ENCODE measurements at places on chromosomes 6 and 20.

GRCh38 chr6:166653639-166653941, 26.5 kb upstream of the RPS6KA2 start:
- no peak for ATAC-seq

DNA sequence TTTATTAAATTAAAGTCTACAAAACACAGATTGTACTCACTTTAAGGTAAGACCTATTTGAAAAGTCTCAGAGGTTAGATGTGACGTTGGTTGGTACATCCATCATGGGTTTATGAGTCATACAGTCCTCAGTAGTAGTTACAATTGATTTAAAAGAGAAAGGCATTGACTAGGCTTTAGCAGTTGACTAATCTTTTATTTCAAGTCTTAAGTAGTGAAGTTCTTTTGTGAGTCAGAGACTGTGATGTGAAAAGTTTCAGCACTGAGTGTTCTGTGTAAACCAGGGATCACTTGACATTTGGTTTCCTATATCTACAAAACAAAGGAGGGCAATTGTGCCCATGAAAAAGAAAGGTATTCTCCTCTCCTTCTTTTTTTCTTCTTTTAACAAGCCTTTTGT, 221.3 kb downstream of the GRIK2 start:
- ATAC-seq = no peak

GRCh38 chr6:74550821-74551220, 655.0 kb downstream of the COL12A1 start:
- ATAC-seq = no peak

GRCh38 chr6:52317841-52318581, 33.5 kb upstream of the MCM3 start:
- no peak for ATAC-seq

DNA sequence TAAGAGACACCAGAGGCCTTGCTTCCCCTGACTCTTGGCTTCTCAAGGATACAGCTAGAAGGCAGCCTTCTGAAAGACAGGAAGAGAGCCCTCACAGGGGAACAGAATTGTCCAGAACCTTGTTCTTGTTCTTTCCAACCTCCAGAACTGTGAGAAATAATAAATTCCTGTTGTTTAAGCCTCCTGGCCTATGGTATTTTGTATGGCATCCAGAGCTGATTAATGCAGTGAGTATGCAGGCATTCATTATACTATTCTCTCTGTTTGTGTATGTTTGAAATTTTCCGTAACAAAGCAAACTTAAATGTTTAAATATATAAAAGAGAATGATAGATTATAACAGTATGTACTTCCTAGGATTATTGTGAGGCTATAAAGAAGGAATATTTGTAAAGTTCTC, 903.4 kb upstream of the FLRT3 start:
- no peak for ATAC-seq

- no peak for ATAC-seq
Observed at GRCh38 chr6:118588626-118589025, 40.5 kb downstream of the PLN start.

- ATAC-seq = no peak
Observed at GRCh38 chr6:97218912-97219311, 64.1 kb downstream of the MMS22L start.

- ATAC-seq = no peak
Observed at GRCh38 chr20:57959589-57959988, 249.8 kb upstream of the PMEPA1 start.

- no peak for ATAC-seq
Observed at GRCh38 chr6:130148181-130148580, 74.6 kb downstream of the SAMD3 start.

DNA sequence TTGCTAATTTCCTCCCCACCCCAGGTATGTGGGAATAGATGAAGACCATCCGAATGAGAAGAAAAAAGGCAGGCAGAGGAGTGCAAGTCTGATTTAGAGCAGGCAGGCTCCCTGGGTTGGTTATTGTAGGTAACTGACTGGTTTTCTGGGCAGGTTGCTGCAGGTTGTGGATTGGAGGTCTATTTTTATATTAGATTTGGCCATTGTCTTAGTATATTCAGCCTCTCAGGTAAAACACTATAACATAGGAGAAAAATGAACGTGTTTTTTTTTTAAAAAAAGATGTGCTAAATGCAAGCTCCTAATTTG, 492 bp upstream of the TBC1D7 start:
- no peak for ATAC-seq

DNA sequence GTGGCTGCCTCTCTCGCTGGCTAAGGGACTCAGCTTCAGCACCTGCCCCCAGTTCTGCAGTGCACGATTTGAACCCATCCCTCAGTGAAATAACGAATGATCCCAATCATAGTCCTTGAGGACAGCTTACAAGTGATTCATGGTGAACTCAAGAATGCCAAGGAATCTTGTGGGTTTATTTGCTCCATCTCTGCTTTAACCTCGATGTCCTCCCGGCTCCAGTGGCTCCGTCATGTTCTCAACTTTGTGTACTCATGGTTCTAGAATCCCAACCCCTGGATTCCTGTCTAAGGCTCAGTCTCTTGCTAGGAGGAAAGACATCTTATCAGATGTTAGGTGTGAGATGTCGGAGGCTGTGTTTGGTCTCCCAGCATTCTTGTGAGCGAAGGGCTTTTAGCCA, 29.0 kb upstream of the GTSF1L start:
- ATAC-seq = no peak

DNA sequence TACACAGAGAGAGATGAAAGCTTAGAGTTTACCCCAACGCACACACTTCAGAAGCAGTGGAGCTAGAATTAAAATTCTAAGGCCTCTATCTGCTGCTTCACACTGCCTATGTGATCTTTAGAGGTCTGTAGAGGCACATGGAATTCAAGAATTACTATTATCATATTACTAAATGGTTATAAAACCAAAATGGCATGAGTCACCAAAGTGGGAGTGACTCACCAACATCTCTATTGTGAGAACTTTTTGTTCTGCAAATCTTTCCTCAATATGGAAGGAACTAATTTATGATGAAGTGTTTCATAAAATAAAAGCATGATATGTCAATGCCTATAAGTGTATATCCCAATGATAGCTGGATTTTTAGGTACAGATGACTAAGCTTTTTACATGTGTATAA, 28.5 kb upstream of the TMEM244 start:
- ATAC-seq = peak; percentile 85

DNA sequence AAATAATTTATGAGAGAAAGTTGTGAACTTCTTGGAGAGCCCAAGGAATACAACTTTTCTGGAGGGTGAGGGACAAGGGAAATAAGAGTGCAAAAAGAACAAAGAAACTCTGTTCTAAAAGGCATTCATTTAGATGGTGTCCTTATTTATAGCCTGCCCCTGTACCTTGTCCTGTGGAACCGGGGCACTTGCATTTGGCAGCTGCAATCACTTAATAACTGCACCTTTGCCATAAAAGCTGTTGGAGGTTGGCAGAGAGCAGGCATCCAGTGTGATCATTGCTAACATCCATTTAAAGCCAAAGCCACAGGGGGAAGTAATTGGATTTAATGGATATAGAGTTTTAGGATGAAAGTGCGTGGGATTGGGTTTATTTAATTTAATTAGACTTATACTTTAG, 50.8 kb upstream of the SGK1 start:
- ATAC-seq = no peak

GRCh38 chr6:161437851-161438250, 164.0 kb upstream of the AGPAT4 start:
- ATAC-seq = no peak

GRCh38 chr6:132669690-132670291, 10.8 kb upstream of the TAAR1 start:
- peak; percentile 38 for ATAC-seq

GRCh38 chr20:47662483-47663353, 122.6 kb downstream of the SULF2 start:
- no peak for ATAC-seq

DNA sequence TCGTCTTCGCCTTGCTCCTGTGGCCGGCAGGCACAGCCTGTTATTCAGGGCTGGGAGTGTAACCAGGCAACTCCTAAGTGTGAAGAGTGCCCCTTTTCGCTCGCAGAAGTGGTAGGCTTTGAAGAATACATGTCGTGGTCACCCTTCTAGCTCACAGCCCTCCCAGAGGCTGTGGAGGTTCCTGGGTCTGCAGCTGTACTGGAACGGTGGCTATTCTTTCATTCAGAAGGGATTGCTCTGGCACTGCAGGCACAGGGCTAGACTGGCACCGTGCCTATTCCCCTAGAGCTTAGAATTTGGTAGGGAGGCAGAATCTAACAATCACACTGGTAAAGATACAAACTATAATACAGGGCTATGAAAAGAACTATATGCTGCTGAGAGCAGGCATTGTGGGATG, 1.1 kb upstream of the SRSF12 start:
- ATAC-seq = no peak
